A549 treated with ZK216348 at 1 μM for 4 hours (cell line): ENCODE measurements at places on chromosomes 1 and 21. TPM values are rescaled to one million over a fixed set of nuclear protein-coding genes. Genes with fewer than 3 reads are reported as not detected.

TIAM1 gene
- total RNA-seq = 0.53 to 0.79 TPM (median 0.61 TPM) in 5 replicates

CELSR2 gene
- total RNA-seq = 2.8 to 6.6 TPM (median 5.5 TPM) in 5 replicates

SYTL1 gene
- total RNA-seq = 0.33 to 1.2 TPM (median 0.51 TPM) in 5 replicates

IFNLR1 gene
- 0.71 to 1.5 TPM (median 1.2 TPM) in 5 replicates for total RNA-seq

UBL4B gene
- not detected in 5 replicates for total RNA-seq
